Left forelimb (tissue), 1 donor: ENCODE measurements at places on chromosomes 2 and 18.

GRCh38 chr2:129771418-129772189 is 207.9 kb upstream of the RAB6C start:
- DNase-seq: no peak

DNA sequence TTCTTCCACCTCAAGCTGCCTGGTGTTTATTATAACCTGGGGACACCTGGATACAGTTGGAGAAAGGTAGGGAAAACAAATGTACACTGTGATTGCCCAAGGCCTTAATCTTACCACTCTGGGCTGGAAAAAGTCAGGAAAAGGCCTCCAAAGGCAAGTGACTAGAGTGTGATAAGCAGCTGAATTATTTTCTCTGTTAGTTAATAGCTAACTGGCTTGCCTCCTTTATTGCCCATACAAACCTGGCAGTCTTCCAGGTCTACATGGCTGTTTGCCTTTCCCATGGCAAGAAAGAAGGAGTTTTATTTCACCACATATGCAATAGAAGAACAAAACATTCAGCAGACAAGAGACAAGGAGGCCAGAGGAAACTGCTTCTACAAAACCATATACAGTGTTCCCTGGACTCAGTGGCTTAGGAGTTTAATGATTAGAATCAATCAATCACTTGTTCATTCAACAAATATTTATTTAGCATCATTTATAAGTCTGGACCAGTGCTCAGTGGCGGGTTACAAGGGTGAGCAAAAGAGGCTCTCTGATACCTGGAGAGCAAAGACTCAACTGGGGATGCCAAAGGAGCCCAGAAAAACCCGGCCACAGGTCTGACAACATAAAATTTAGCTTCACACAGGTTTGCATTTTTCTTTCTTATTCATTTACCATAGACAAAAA is 27.5 kb upstream of the SUCLG1 start:
- no peak for DNase-seq

- no peak for DNase-seq
Observed at GRCh38 chr2:217851191-217852020, 151.4 kb downstream of the TNS1 start.

- no peak for DNase-seq
Observed at GRCh38 chr2:147001061-147001460, 843.8 kb upstream of the ACVR2A start.

GRCh38 chr2:227890495-227891079 is 19.2 kb downstream of the DAW1 start:
- no peak for DNase-seq

DNA sequence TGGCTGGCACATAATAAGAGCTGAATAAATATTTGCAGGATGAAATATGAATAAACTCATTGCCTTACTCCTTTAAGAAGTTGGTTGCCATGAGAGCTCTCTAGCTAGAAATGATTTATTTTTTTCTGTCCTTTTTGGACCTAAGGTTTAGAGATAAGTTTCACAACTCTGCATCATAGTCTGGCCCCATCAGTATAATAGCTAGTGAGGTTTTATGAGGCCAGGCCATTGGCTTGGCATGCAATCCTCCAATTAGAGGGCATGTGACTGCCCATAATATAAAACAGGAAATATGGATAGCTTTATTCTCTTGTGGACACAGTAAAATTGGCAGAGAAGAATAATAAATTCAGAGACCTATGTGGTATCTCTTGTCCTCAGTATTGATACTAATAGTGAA is 26.2 kb upstream of the INSIG2 start:
- DNase-seq: no peak

DNA sequence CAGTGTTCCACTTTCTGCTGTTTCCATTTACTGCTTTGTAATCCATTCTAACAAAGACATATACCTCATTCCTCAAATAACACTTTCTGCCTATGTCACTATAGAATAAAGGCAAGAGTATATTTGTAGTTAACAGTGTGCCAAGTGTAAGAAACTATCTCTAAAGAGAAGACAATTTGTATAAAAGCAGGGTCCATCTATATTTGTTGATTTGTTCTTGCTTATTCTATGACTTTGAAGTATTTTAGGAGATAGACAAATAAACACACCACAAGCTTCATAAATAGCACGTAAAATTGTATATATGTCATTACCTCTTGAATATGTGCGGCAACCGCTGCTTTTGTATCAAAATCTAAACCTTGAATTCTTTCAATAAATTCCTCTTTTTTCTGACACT is 56.0 kb downstream of the CCDC88A start:
- DNase-seq: no peak
